ENCODE measurements at places on chromosomes 11 and 22.

- no peak for DNase-seq
These were observed 30.4 kb upstream of the CREB3L1 start for GRCh38 chr11:46247090-46247489.

DNA sequence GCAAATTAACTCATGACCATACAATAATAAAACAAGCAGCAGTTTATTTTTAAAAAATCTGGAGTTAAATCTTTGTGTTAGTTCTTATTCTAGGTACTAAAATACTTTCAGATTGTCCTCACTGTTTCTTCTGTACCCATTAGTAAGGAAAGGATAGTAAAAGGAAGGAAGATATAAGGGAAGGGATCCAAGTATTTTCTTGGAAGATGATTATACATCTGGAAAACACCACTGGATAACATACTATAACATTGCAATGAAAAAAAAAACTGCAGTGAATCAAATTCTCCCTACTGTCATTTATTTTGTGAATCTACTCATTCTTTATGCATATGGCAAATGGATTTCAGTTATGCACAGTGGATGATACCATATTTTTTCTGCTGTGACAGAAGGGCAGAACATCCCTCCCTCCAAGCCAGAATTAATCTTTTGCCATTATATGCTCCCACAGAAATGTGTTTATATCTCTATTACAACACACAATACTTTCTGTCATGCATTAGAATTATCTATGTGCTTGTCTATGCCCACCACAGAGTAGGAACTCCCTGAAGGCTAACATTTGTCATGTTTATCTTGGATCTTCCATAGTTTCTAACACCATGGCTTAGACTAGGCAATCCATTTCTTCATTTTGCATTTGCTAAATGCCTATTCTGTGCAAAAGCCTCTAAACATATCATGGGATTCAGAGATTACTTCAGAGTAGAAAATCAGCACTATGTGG, 282.3 kb upstream of the CTSC start:
- DNase-seq = no peak

- DNase-seq = no peak
These were observed 3.3 kb downstream of the CD248 start for GRCh38 chr11:66313321-66314185.

DNA sequence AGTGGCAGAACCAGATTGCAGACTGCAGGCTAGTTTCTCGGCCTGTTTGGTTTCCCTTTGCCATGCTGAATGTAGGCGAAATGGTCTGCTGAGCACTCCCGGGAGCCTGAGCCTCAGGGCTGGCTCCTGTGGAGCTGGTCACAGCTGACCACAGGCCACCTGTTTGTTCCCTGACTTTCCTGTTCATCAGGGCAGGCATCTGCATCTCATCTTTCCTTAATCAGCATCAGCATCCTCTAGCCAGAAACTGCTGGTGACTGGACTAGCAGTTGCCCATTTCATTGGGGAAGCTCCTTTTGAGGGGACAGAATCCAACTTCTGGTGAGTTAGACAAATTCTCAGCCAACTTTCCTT, 20.2 kb upstream of the C11orf96 start:
- DNase-seq = no peak

GRCh38 chr22:22479999-22480532, 28.5 kb downstream of the ZNF280B start:
- peak; percentile 33 for DNase-seq

Data from K562 (cell line).